ENCODE measurements at places on chromosomes 3 and 15. TPM values are rescaled to one million over a fixed set of nuclear protein-coding genes. Genes with fewer than 3 reads are reported as not detected.

GRCh38 chr3:150243466-150243865, 164.6 kb upstream of the TSC22D2 start:
- DNase-seq: no peak

DNA sequence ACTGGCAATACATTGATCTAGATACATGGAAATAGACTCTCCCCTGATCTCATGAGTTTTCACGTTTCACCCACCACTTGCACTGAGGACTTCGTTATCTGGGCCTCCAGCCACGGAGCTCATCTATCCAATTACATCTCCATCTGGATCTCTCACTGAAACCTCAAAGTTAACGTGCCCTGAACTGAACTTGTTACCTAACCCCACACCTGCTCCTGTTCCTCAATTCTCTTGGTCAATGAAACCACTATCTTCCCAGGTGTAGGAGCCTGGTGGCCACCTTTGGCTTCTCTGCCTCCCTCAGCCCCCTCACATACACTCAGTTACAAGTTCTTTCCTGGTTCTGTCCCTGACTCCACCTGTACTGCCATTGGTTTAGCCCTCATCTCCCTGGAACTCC, 9.7 kb downstream of the DGKG start:
- DNase-seq: no peak

DNA sequence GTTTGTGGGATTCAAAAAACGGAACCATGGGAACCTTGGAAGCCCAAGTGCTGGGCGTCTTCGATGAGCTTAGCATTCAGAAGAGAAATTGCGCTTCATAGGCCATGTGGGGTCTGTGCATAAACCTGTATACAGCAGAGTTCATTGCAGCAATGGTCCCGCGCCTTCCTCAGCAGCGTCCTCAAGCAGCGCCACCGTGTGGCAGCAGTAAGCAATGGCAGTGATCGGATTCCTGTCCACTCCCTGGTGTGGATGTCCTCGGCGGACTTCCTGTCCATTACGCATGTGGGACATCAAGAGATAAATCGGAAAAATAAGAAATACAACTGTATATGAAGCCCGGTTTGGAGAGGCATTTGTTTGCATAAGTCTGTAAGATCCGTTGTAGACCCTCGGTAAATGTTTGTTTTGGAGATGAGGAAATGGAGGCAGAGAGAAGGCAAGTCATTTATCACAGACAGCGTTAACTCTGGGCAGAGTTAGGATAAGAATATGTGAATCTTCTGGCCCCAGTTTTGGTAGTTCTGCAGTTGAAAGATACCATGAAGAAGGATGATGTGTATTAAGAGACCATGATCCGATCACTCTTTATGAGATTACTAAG, 57.7 kb downstream of the CNTN4 start:
- DNase-seq: peak; percentile 30

DNA sequence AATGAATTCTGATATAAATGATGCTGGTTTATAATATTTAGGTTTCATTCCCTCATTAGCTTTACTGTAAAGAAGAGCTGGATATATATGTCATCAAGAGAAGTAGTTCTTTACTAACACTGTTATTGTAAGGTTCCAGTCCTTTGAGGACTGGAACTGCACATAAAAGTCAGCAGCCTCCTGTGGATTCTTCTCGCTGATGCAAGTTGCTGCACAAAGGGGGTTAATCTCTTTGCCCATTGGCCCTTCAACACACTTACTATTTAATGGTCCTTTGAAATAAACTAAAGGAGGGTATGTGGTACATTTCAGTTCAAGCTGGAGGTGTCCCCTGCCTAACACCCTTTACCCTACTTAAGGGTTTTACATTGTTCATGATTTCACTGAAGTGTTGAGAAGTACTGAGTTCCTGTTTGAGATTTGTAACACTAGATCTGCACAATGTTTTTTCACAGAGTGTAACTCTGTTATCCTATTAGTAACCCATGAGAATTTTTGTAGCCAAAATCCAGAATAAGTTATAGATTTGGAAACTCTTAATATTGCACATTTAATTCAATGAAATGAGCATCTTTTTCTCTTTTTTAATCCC, 43.9 kb downstream of the NR2C2 start:
- DNase-seq: no peak

DNA sequence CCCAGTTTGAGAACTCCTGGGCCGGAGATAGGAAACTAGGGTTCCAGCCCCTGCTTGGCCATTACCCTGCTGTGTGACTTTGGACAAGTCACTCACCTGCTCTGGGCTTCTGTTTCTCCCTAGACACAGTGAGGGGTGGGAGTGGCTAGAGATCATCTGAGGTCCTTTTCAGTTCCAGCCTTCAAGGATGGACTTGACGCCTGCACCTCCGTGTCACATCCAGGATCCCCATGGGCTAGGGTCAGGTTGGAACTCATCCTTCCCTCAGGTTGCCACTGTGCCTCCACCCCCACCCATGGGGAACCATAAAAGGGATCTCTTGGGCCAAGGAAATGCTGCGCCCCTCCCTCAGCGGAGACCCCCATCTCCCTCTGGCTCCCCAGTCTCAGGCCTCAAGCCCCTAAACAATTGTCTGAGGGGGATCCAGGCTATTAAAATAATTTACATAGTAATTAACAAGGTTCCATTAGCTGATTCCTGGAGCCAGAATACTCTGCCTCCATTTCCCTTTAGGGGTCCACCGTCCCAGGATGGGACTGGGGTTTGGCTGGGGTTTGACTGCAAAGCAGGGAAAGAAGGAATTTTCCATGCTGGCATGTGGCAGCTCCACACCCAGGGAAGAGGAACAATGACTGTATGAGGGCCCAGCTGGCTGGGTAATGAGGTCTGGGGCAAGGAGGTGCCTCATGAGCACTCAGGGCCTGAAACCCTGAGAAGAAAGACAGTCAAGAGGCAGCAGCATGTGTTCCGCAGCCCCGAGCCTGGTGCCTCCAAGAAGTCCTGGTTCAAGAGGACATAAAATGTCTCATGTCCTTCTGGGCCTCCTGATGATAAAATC, 177.7 kb downstream of the SMAD6 start:
- no peak for DNase-seq

GRCh38 chr3:73451301-73451944, 173.3 kb downstream of the PDZRN3 start:
- DNase-seq: peak; percentile 29

GRCh38 chr3:151940481-151940880, 67.0 kb downstream of the SUCNR1 start:
- DNase-seq: no peak

DNA sequence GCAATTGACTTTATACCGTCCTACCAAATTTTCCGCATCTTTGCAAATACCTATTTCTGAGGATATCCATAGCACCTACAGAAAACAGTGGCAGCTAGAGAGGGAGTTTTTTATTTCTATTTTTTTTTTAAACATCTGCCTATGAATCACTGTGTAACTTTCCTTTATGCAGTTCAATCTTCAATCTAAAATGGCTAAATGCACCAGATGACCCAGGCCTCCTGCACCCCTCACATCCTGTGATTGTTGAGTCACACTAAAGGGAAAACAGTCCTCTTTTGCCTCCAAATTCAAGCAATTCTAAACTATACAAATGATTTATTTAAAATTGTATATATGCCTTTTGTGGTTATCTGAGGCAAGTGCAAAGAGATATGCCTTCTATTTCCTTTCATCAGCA, 20.1 kb upstream of the BCL6 start:
- no peak for DNase-seq

DNA sequence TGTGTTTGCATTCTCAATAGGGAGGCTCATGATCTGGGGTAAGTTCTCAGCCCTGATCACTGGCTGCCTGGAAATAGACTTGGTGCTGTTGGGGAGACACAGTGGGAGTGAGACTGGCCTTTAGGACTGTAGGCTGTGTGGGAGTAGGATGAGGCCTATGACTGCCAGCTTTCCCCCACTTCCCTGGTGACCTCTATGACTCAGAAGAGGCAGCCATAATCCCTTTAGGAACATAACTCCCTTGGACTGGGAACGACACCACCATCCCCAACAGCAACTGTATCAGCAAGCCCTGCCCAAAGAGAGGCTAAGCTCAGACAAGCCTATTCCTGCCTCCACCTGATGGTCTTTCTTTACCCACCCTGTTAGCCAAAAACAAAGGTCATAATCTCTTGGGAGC, 91.3 kb downstream of the SUCNR1 start:
- no peak for DNase-seq

DNA sequence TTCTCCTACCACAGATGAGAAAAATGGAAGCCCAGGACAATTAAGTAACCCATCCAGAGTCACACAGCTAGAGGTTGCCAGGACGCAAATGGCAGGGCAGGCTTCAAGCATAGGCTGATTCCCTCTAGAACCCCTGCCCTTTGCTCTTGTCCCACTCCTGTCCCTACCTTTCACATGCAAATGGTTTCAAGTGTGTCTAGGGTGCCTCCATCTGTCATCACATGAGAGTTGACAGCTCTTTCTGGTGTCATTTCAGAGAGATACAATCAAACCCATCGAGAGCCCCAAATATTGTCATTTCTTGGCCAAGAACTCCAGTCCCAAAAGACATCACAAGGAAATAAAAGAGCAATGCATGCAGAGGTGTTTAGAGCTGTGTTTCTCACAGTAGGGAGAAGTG, 23.7 kb downstream of the CCDC12 start:
- DNase-seq: no peak

DNA sequence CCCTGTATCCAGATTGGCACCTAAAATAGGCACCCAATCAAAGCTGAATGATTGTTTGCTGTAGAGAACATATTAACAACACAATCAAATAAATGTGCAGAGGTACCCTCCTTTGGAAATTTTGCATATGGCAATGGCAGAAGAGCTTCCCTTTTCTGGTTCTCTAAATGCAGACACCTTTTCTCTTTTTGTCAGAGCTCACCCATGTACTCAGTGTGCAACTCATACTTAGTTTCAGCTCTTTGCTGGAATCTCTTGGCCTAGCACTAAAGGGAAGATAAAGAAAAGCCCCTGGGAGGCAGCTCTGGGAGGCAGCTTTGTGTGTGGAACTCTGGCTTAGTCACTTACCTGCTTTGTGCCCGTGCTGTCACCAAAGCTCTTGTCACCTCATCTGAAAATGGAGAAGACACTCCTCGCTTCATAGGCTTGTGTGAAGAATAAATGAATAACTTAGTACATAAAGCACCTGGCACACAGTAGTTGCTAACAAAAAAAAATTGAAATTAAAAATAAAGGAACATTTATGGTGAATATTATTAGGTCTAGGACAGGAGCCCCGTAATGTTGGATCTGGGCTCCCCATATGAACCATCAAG, 28.8 kb downstream of the ST6GAL1 start:
- no peak for DNase-seq

- DNase-seq: no peak
These were observed 696 bp upstream of the SNRK start for GRCh38 chr3:43285644-43286043.

GRCh38 chr3:141412087-141412935, 44.0 kb downstream of the ZBTB38 start:
- peak; percentile 91 for DNase-seq

GRCh38 chr3:68089572-68090011, 435.2 kb upstream of the SUCLG2 start:
- peak; percentile 26 for DNase-seq

DNA sequence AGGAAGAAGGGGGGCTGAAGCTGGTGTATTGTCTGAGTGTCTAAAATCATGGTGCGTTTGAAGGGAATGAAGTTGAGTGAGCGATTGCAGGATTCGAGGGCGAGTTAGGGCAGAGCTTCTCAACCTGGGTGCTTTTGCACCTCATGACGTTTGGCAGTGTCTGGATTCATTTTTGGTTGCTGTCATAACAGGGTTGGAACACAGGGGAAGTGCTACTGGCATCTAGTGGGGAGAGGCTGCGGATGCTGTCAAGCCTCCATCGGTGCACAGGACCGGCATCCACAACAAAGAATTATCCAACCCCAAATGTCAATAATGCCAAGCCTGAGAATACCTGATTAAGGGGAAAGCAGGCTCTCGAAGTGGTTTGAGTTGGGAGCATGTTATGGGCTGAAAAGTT, 120.0 kb downstream of the SLCO3A1 start:
- DNase-seq: no peak

- DNase-seq: no peak
These were observed 17.3 kb downstream of the ABHD5 start for GRCh38 chr3:43707998-43708397.

- DNase-seq: no peak
These were observed 43.7 kb upstream of the ZBTB20 start for GRCh38 chr3:115190747-115191146.

GRCh38 chr15:99197856-99198255, 51.5 kb downstream of the TTC23 start:
- no peak for DNase-seq

GRCh38 chr15:63560741-63561448, 36.3 kb upstream of the FBXL22 start:
- no peak for DNase-seq

- no peak for DNase-seq
These were observed 134.0 kb upstream of the SUCLG2 start for GRCh38 chr3:67788396-67788795.

- no peak for DNase-seq
These were observed 28.4 kb downstream of the P3H2 start for GRCh38 chr3:190092250-190092649.

DNA sequence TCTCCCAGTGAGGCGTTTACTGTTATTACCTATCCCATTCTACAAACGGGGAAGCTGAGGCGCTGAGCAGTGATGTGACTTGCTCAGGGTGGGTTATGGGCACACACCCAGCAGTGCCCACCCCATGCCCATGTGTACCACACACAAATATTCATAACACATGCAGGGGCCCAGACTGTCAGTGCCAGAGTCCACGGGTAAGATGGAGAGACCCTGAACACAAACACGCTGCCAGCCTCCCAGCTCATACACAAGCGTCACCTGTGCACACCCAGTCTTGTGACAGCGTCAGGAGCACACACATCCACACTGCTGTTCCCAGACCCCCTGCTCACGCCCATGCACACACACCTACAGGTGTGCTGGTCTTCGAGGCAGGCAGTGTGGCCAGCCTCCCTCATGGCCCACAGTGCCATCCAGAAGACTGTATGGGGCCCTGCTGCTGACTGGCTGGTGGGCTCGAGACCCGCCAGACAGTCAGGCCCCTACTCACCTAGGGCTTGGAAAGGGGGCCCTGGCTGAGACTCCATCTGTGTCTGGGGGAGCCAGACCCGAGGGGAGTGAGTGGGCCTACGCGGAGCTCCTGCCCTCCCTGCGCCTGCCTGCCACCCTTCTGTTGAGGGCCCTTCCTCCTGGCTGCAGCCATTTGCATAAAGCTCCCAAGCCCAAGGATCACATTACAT, 39.4 kb downstream of the DNAJB8 start:
- no peak for DNase-seq

The LDHAL6B gene
- polyA plus RNA-seq: not detected

The EBLN2 gene
- polyA plus RNA-seq: not detected

The ATP6V1A gene
- polyA plus RNA-seq: 11.6 TPM

The HHLA2 gene
- 2.7 TPM for polyA plus RNA-seq

The COL8A1 gene
- polyA plus RNA-seq: 0.31 TPM

The SLC6A1 gene
- 5.6 TPM for polyA plus RNA-seq

The CCDC12 gene
- 84.2 TPM for polyA plus RNA-seq
